ENCODE measurements at places on chromosomes 7 and 10. TPM values are rescaled to one million over a fixed set of nuclear protein-coding genes. Genes with fewer than 3 reads are reported as not detected.

The SVOPL gene
- polyA plus RNA-seq: not detected

The FHIP2A gene
- 14.9 TPM for polyA plus RNA-seq

The FGFBP3 gene
- polyA plus RNA-seq: 0.06 TPM

The DNAJC12 gene
- polyA plus RNA-seq: 0.45 TPM

The PROSER2 gene
- polyA plus RNA-seq: 13.0 TPM

DNA sequence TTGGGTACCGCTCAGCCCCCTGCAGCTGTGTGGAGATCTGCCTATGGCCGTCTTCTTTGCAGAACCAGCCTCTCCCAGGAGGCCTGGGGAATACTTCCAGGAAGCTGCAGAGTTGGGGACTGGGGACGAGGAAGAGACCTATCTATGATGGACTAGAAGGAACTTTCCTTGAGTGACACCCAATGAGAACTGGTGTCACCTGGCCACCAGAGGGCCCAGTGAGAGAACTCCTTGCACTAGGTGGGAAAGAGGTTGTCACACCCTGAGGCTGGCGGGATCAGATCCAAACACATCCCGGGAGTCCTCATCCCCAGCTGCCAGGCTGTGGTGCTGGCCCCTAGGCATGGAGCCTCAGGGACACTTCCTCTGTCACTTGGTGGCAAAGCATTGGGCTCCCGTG is 4.9 kb upstream of the GRID2IP start:
- no peak for DNase-seq

- DNase-seq: no peak
Measured at GRCh38 chr7:87627634-87627994, 584 bp upstream of the RUNDC3B start.

DNA sequence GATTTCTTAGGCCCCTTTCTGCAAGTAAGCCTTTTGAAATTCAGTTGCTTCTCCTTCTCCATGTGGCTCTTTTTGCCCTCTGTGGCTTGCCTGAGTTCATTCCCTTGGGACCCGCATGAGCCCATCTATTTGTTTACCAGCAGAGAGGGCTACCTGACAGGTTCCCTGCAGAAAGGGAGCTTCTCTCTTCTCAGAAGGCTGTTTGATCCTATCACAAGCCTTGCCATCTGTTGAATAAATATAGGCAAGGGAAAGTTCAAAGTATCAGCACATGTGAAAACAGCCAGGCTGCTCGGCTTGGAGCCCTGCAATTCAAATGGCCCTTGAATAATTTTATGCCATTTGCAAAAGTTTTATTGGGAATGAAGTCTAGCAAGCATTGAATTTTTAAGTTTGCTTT is 720.2 kb upstream of the FZD8 start:
- no peak for DNase-seq

- DNase-seq: no peak
Measured at GRCh38 chr10:27433976-27434375, 70.1 kb upstream of the RAB18 start.

DNA sequence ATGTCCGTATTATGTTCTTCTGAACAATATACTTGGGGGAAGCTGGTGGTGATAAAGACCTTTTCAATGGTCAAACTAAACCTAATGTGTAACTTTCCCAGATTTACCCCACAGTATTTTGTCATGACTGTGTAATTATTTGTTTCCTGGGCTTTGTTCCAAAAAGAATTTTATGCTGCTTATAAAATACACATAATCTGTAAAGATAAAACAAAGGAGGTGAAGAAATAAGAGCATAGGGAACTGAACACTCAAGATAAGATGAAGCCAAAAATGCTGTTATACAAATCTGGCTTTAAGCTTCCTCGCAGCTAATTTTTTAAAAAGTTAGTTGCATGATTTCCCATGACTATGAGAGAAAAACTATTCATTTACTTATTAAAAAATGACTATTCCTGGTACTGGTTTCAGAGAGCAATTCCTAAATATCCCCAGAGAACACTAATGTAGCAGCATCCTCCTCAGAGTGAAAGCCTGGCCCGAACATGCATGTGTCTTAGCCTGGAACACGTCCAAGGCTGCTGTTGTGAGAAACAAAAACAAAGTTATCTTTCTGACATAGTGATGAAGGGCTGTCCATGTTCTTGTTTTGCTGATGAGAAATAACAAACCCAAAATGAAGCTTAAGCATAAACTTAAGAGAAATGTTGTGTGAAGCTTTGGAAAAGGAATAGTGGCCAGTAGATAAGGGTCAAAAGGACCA is 33.9 kb downstream of the MALSU1 start:
- no peak for DNase-seq

DNA sequence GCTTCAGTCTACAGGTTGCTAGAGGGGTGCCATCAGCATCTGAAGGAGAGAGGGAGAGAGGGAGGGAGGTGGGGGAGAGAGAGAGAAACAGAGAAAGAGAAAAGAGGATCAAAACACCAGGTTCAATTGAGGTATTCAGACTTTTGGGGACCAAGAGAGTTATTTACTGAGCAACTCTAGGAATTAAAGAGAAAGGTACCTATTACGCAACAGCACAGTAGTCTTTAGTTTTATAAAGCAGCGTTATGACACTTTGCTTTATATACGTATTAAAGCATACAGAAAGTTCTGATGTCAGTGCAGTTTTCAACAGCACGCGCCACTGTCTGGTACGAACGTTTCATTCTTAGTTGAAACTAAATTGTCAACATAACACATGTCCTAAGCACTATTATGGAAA is 37.9 kb upstream of the CRYGN start:
- DNase-seq: no peak

DNA sequence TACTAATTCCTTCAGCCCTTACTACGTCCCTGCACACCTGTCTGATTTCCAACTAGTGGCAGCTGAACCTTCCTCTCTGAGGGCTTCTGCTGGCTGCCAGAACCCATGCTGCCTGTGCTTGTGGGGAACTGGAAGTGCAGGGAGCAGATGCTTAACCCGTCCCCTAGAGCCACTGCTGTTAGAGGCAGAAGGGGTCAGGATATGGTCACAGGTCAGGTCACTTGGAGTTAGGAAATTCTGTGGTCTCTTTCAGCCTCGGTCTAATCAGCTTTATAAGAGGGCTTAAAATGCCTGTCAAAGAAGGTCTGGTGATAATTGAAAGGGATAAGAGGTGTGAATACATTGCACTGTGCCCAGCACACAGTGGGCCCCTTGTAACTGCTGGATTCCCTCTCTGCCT is 82.0 kb downstream of the PLPP4 start:
- no peak for DNase-seq

GRCh38 chr7:13236026-13236425 is 548.6 kb downstream of the ARL4A start:
- DNase-seq: no peak

All from keratinocyte (primary cell).